ENCODE measurements at places on chromosomes 6 and 20.

DNA sequence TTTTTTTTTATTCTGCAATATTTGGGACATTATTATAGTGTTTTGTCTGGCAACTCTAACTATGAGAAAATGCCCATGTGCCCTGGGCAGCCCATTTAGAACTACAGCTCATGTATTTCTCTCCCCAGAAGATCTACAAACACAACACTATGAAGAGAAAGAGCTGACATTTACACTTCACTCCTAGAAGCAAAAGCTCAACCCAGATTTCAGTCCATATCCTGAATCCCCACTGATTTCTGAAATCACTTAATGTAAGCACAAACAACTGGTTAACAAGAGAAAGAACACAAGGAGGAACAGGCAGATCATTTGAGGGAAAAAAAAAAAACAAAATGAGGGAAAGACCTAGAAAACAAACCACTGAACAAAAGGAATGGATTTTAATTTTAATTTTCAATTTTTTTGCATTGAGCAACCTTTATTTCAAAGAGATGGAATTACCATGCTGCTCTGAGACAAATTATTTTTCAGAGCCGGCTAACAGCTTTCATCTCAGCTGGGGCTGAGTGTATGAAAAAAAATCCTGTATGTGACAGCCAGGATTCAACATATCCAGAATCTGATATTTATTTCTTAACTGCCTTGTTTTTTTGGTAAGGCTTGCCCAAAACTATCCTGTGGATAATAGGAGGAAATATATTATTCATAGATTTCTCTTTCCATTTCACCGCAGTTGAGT lies 32.5 kb downstream of the KIAA0319 start:
- DNase-seq, result no peak

DNA sequence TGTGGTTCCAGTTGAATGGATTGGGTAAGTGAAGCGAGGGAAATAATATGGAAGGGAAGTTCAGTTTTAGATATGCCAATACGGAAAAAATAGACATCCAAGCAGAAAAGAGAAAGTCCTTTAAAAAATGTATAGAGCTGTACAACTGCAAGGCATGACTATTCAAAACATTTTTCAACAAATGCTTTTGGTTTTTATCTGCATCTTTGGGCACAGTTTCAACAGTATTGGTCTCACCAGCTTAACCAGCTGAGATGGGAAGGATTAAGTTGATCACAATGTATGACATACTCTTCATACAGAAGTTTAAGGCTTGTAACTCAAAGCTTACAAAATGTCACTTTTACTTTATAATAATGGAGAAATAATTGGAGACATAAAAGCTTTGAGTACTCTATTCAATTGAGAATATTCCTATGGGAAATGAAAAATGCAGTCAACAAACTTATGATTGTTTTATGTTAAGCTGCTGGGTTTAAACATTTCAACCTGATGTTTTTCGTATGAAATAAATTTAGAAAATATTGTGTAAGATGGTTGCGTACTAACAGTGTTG lies 16.3 kb upstream of the UTRN start:
- DNase-seq, result no peak

GRCh38 chr20:5135363-5136012 lies 8.7 kb downstream of the CDS2 start:
- no peak for DNase-seq

DNA sequence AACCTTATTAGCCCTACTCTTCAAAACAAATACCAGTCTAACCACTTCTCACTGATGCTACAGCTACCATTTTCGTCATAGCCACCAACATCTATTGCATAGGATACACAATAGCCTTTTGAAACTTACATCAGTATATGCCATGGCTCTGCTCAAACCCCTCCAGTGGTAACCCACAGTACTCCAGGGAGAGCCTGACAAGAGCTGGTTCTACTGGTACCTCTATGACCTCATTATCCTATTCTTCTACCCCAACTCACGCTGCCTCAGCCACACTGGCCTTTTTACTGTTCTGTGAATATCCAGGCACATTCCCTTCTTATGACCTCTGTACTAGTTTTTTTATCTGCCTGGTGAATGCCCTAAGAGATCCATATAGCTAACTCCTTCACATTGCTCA lies 157.6 kb downstream of the ARHGAP18 start:
- DNase-seq, result no peak

DNA sequence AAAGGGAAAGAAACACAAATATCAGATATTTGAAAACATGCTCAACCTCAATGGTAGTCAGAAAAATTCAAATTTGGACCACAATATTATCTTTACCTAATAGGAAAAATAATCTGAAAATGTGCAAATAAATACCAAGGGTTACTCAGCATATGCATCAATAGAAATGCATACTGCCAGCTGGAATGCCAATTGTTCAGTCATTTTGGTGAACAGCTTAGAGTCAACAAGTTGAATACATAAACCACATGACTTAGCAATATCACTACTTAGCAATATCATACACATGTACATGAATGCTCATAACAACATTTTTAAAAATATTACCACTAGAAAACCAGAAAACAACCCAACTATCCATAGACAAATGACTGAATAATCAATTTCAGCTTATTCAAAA lies 212.7 kb downstream of the PTPRK start:
- no peak for DNase-seq

- DNase-seq, result no peak
Observed at GRCh38 chr6:90893400-90893799, 306.5 kb upstream of the MAP3K7 start.

DNA sequence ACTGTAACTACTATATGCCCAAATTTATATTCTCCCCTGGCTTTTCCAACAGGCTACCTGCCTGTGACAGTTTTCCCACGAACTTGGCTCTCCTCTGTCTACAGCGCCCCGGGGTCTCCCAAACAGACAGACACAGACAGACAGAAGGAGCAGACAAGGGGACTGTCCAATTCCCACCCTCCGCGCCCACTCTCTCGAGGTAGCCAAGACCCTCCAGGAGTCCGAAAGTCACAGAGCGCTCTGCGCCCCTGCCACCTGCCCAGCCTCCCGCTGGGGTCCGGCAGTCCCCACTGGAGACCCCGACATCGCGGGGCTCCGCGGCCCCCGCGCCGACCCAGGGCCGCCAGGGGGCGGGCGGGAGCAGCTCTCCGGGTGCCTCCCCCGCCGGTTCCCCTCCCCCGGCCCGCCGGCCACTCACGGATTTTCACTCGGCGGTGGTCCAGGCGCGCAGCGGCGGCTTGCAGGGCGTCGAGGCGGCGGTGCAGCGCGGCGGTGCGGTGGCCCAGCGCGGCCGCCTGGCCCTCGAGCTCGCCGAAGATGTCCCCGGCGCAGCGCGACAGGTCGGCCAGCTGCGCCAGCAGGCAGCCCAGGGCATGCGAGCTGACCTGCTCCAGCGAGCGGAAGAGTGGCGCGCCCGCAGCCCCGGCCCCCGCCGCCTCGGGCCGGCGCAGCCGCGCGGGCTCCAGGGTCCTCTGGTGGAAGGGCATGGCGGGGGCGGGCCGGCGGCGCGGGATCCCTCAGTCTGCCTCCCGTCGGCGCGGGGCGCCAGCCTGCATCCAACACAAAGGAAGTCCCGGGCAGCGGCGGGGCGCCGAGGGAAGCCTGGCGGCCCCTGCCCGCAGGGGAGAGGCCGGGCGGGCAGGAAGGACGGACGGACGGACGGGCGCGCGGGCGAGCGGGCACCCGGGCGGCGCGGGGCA lies 81.3 kb upstream of the CCDC28A start:
- peak; percentile 64 for DNase-seq

DNA sequence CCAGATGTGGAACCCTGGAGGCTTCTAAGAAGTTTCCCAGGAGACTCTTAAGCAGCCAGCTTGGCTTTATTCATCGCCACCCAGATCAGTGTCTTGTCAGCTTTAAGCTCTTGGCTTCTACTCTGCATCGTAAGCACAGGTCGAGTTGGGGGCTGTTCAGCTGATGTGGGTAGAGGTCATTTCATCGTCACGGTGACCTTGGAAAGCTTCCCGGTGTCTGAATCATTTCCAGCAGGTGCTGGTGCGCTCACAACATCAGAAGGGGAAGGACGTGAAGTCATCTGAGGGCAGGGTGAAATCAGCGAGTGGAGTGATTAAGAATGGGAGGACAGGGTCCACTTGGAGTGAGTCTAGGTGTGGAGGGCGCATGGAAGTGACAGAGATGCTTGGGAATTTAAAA lies 112.6 kb downstream of the SASH1 start:
- no peak for DNase-seq

All from activated CD4-positive, alpha-beta T cell treated with anti-CD3 and anti-CD28 coated beads, Interleukin-2, amount 50 U/mL, for 48 hours (primary cell).